ENCODE measurements at places on chromosomes 1 and 21.

- DNase-seq = peak; percentile 40
Measured at GRCh38 chr1:66271904-66272254, 262.1 kb upstream of the SGIP1 start.

DNA sequence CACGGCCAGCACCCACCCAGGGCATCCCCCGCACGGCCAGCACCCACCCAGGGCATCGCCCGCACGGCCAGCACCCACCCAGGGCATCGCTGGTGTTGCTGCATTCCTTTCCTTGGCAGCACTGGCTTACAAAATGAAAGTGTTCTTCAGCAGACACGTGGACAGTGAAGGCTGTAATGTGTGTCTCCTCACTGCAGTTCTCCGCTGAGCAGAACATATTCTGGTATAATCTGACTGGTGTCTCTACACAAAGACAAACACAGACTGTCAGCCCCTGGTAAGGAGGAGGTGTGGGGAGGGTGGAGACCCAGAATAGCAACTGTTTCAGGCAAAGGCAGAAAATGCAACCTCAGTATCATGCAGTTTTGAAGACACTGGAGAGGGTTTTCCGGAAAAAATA lies 7.3 kb downstream of the LYPD8 start:
- no peak for DNase-seq

DNA sequence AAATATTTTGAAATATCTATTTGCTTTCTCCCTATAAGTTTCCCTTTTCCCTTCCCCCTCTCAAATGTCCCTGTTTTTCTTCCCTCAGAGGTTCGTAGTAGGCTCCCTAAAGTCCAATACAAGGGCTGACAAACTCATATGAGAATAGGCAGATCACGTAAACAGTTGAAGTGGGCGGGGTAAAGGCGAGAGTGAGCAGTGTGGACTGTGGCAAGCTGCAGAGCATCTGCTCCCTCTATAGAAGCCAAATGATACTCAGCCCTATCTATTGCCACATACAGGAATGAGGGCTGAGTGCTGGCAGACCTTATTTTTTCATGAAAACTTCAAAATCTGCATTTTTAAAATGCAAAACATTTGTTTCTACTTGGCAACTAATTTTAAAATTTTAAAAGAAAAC lies 26.3 kb downstream of the PRDX6 start:
- no peak for DNase-seq

- no peak for DNase-seq
Measured at GRCh38 chr1:165403835-165404482, 41.0 kb downstream of the RXRG start.

DNA sequence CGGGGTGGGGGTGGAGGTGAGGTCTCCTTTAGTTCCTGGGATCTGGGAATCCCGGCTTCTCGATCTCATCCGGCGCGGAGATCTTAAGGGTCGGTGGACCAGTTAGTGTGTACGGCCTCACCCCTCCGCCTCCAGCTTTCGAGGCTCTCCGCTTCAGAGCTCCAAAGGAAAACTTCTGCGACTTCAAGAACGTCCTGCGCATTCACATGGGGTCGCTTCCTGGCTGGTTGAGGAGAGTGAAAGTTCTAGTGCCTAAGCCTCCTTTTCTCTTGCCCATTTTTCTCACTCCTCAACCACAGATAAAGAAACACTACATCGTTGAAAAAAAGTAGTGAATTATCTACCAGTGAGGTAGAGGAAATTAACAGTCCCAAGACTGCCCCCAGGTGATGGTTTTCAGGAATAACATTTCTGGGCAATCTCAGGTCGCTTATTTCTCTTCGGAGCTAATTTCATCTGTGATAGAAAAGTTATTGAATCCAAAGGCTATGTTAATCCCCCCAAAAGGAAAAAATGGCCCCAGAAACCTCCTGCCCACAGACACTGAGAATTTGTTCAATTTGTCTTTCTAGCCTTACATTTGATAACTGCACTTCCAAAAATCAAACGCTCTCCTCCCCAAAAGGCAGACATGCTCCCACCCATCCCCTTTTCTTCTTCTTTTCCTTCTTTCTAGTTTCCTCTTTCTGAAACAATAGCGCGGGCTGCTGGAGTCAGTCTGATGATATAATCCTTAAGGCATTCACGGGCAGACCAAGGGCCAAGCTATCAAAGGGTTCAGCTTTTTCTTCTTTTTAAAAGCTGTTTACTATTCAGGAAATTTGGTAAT lies 20.6 kb upstream of the TBX15 start:
- DNase-seq = no peak

- DNase-seq = no peak
Measured at GRCh38 chr1:234498448-234499118, 19.6 kb upstream of the TARBP1 start.

- no peak for DNase-seq
Measured at GRCh38 chr1:1202831-1203560, 3.4 kb downstream of the TNFRSF18 start.

GRCh38 chr21:41169701-41170100 lies 1.7 kb downstream of the BACE2 start:
- DNase-seq = no peak

DNA sequence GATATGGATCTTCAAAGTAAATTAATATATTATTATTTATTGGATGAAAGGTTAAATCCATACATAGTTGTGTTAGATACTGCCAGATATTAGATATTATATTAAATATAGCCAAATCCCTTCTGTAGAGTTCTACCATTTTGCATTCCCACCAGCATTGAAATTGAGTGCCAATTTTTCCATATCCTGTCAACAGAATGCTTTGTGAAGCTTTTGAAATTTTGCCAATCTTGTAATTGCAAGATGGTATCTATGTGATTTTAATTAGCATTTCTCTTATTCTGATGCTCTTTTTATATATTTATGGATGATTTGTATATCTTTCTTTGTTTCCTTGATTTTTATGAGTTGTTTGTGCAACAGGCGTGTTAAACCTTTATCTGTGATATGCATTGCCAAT lies 67.0 kb upstream of the CD34 start:
- no peak for DNase-seq

DNA sequence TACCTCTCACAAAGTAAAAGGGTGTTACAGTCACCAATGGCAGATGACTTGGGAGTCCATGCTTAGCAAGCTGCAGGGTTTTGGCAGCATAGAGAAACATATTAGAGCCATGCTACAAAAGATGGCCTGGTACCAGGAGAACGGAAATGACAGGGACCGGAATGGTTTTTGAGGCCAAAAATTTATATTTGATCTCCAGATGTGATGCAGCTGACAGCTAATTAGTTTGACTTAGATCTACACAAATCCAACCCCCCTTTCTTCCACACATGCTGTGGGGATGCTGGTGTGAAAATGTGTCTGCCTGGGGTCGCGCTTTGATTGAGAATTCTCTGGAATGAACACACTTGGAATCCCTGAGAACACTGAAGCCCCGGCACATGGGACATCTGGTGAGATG lies 26.5 kb downstream of the SYF2 start:
- no peak for DNase-seq

DNA sequence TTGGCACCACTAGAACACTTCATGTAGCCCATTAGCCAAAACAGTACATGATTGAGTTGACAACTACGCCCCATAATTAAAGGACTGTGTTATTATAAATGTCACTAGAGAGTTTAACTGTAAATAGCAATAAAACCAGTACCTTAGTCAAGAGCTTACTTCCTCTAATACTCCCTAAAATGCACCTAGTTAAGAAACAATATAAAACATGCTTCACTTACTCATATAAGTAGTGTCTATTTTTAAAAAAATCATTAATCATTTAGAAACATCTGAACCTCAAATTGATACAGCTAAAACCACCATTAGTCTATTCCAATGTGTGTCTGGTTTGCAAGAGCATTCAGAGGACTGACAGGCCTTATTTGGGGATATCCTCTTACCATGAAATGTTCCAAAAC lies 25.3 kb downstream of the PTP4A2 start:
- no peak for DNase-seq

DNA sequence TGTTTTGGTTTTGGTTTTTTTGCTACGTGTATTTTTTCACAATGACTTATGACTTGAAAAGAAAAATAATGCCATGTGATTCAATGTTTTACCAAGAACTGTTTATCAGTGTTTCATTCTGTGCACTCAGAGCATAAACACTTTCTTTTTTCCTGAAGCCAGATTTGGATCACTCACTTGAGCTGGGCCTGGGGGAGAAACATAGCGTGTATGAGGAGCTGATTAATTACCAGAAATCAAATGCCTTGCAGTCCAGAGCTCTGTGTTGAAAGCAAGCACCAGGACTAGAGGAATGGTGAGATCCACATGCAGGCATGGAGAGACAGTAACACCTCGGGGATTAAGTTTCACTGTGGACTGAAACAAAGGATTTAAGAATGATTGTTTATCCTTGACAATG lies 642.1 kb upstream of the ADGRL2 start:
- no peak for DNase-seq

GRCh38 chr1:245823408-245824147 lies 668.8 kb downstream of the KIF26B start:
- DNase-seq = no peak

DNA sequence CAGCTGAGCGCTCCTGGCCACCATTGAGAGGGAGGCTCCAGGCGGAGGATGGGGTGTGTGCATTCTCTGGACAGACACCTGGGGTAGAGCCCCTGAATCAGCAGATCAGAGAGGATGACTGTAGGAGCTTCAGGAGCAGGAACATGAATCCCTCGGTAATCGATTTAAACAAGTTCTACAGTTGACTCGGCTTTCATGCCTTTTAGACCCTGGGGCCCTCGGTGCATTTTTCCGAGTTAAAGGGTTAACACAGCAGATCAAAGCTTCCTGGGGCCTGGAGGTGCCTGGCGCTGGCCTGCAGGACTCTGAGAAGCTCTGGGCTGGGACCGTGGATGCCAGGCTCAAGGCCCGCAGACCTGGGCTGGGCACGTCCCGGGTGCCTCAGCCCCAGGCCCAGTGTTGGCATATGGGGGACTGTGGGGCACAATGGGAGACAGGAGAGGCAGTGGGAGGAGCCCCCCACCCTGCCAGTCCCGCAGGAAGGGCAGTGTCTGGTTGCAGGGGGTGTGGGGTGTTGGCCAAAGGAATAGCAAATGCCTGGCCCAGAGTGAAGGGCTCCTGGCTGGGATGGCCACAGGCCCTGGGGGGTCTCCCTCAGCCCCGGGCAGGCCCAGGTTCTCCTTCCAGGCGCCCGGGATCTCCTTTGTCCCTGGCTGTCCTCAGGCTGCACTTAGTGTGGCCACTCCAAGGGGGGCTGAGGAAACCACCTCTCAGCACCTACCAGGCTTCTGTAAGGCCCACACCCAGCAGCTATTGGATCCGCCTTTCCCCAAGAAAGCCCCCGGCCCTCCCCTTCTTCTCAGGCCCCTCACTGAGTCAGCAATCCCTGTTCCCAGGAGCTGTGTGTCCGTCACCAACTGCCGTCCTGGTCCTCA lies 40.1 kb downstream of the SLX9 start:
- DNase-seq = no peak

DNA sequence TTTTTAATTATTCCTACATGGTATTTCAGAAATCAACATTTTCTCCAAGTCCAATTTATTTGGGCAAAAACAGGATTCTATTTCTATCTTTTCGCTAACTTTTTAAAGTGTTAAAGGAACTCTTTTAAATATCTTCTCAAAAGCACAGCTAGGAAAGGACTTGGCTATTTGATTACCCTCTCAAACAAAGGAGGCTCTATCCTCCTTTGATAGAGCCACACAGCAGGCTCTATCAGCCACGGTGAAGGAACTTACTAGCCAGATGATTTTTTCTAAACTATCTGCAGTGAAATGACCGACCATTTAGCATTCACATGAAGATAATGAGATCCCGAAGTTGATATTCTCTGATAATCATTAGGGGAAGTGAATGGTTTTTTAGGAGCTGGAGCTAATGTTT lies 9.1 kb downstream of the ANGPTL7 start:
- no peak for DNase-seq

GRCh38 chr21:45838634-45839033 lies 142.9 kb upstream of the COL6A1 start:
- DNase-seq = no peak

DNA sequence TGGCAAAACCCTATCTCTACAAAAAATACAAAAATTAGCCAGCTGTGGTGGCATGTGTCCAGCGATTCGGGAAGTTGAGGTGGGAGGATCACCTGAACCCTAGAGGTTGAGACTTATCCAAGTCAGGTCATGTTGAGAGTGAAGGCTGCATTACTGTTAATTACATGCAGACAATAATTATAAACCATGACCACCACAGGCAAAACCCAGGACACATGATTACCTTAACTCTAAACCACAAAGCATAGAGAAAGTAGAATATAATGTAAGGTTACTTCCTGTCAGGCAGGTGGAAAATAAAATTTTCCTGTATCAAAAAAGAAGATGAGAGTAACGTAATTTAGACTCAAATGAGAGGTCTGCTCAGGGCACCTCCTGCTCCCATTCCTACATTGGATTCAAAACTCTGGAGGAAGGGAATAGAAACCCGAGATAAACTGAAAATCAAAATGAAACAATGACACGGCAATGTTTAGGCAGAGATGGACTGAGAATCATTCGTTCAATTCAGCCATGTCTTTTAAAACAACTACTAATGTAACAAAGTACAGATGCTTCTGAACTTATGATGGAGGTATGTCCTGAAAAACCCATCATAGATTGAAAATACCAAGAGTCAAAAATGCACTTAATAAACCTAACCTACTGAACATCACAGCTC lies 33.6 kb downstream of the RGS8 start:
- no peak for DNase-seq

- peak; percentile 36 for DNase-seq
Measured at GRCh38 chr1:31238986-31239613, 587 bp downstream of the NKAIN1 start.

DNA sequence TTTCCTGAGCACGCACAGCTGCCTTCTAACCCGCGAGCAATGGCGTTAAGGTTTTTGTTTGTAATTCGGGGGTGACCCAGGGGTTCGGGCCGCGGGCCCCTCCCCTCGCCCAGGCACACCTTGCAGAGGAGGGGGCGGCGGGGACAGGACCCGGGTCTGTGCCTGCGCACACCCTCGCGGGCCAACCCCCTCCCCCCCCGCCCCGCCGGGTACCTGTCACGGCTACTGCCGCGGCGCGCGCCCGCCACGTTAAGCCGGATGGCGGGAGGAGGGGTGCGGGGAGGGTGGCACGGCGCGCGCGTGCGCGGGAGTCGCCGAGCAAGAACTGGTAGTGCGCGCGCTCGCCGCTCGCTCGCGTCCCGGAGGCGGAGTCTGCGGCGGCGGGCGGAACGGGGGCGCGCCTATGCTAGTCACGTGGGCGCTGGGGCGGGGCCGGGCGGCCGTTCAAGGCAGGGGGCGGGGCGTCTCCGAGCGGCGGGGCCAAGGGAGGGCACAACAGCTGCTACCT lies at the start of gene TPTE:
Gene TPTE, plus strand, starts transcription at position 493 of the 508 bp plus-strand sequence. CDS start 17,141 bp downstream, outside the sequence.
- DNase-seq = no peak

GRCh38 chr1:236395947-236396664 lies 2.0 kb downstream of the EDARADD start:
- DNase-seq = no peak

Measured in amygdala (tissue), 56 donors.